GM06990 (cell line): ENCODE measurements at places on chromosomes 4 and X.

GRCh38 chr4:7830747-7831146 lies 108.9 kb downstream of the AFAP1 start:
- DNase-seq, result no peak

- no peak for DNase-seq
Observed at GRCh38 chrX:23902419-23902818, 5.3 kb downstream of the APOO start.

DNA sequence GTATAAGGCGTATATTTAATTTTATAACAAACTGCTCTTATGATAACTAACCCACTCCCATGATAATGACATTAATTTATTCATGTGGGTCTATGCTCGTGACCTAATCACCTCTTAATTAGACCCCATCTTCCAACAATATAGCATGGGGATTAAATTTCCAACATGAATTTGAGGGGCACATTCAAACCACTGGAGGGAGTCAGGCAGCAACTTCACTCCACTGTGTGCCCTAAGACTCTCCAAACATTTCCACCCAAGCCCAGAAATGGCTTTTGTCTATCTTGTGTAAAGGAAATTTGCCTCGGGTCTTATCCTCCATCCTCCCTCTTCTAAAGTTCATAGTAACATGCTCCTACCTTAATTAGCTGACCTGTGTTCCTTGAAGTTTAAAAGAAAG lies 616.1 kb upstream of the CPEB2 start:
- no peak for DNase-seq

DNA sequence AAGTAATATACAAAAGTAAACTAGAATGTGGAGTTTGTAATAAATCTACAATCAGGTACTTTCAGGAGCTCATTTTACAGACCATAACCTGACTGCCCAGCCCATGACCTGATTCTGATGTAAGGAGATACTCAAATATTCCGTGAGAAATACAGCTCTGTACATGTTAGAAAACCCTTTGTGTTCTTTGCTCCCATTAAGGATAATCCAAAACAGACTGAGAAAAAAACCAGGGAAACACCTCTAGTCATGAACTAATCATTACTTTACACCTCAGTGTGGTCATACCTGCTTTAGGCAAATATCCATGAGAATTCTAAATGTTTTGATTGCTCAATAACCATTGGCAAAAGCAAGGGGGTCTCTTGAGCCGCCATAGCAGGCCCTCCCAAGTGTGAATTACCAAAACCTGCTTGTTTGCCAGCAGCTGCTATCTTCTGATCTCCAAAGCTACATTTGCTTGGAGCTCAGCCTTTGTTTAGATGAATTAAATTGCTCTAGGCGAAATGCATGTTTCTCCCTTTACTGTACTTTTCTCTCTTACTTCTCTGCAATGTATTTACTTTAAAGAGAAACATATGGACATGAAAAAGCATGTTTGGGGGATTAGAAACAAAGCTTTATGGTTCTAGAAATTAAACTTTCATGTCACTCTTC lies 79.1 kb downstream of the ANKRD50 start:
- no peak for DNase-seq
